Stomach (tissue), 19 donors: ENCODE measurements at places on chromosomes 3 and 15.
A peak's percentile ranks its signal among the peaks of the same experiment; 100 is the strongest.

DNA sequence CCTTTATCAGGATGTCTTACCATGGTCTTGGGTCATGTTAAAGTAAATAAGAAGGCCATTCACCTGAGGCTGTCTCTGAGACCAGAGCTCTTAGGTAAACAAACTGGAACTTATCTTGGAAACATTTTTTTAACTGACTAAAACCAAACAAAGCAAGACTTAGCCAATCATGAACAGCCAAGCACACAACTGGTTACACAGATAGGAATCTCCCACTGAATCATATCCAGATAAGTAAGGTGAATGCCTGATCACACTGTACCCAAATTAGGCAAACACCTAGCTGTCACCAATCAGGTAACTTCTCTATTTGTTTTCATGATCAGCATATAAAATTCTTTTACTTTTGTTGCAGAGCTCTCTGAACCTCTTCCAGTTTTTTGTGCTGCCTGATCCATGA lies 205.4 kb downstream of the CNTN3 start:
- no peak for DNase-seq

DNA sequence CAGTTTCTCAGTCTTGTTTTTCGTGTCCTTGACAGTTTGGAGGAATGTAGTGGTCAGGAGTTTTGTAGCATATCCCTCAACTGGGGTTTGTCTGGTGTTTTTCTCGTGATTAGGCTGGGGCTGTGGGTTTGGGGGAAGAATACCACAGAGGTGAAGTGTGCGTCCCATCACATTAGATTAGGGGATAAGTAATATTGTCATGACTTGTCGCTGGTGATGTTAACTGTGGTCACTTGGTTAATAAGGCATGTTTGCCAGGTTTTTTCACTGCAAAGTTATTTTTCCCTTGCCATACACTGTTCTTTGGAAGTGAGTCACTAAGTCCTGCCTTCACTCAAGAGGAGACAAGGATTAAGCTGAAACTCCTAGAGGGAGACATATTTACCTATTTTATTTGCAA lies 39.1 kb downstream of the PAK2 start:
- DNase-seq: no peak

DNA sequence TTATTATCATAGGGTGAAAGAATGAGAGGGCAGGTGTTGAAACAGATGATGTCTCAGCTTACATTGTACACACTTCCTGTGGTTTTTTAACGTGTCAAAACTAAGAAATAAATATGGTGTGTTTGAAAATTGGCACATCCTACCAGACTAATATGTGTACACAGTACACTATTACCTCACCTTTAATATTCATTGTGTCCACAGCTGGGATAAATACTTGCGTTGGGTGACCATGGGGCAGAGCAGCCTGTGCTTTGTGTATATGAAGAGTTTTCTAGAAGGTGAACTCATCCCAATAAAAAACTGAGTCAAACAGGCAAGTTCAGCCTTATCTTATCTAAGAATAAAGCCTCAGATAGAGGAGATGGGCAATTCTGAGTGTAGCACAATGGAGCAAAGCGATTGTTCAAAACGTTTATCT lies 17.3 kb downstream of the SUCNR1 start:
- DNase-seq: no peak

- DNase-seq: no peak
Observed at GRCh38 chr3:109136523-109136922, at the start of gene C3orf85. C3orf85 (plus strand) TSS chr3:109136719; CDS start chr3:109136848, 129 bp downstream.

DNA sequence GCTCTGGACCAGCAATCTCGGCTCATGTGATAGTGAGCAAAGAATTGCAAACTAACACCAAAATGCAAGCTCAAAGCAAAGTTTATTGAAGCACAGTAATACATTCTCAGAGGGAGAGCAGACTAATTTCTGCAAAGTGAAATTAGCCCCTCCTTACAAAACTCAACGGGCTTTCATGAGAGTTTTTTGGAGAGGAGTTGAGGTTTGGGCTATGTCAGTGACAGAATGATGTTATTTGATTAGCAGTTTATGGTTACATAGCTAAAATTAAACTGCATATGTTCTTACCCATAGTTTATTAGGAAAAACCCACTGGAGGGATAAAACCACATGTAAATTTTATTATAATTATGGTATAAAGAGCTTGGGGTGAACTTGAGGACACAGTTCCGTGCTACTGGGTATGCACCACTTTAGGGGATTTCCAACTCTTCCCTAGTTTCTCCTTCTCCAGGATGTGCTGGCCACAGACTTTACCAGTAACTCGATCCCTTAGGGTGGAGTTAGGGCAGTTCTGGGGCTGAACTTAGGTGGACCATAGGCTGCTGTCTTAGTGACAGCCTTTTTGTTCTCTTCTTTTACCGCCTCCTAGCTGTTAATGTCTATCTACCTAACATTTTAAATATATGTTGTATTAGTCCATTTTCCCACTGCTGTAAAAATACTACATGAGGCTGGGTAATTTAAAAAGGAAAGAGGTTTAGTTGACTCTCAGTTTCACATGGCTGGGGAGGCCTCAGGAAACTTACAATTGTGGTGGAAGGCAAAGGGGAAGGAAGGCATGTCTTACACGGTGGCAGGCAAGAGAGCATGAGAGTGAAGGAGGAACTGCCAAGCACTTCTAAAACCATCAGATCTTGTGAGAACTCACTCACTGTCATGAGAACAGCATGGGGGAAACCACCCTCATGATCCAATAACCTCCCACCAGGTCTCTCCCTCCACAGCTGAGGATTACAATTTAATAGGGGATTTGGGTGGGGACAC lies 8.9 kb upstream of the AADACL2 start:
- no peak for DNase-seq

DNA sequence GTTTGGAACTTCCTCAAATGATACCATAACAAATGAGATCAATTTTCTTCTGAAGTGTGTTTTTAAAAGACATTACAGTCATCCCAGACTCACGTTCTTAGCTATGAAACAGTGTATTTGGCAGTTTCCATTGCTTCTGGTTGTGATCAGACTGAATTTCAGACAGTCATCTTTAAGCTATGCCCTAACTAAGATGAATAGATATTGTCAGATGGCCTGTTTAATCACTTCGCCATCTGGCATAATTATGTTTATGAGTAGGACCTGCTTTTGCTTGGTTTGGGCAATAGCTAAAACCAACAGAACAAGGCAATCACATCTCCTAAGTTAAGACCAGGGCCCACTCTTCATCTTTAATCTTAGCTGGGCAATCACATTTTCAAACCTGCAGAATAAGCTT lies 313.1 kb downstream of the SV2B start:
- no peak for DNase-seq

DNA sequence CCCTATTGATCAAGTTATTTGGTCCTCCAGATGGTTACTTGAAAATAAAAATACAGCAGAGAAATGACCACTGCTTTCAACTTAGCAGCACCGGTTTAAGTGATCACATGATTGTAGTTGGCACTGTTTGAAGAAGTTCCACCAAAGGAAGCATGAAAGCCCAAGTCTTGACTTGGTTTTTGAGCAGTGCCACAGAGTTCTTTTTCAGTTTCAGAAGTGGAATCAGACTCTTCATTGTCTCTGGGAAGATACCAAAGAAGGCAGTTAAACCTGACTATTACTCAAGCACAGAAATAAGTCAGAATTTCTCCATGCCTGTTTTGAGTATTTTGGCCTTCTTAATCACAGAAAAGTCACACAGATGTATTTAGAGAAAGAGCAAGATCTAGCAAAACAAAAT lies 66.7 kb downstream of the BBX start:
- DNase-seq: no peak

- DNase-seq: no peak
Observed at GRCh38 chr3:197283045-197283444, 15.4 kb downstream of the DLG1 start.

GRCh38 chr3:33513262-33513863 lies 73.2 kb upstream of the UBP1 start:
- DNase-seq: no peak

- no peak for DNase-seq
Observed at GRCh38 chr3:132870541-132870940, 148.3 kb upstream of the NPHP3 start.

DNA sequence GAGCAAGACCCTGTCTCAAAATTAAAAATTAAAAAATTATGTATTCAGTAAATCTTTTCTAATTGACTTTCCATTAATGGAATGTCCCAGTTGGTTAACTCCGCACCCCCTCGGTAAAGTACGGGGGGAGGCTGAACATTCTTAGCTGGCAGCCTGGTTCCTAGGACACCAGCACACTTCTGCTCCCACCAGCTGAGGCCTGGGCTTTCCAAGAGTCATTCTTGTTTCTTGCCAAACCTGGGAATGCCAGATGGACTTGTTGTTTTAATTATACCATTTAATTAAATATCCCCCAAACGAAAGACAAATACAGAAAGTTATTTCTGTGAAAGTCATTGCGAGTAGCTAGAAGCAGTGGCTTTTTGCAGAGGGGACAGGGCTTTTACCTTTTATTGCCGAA lies 179.4 kb downstream of the VGLL4 start:
- DNase-seq: no peak

GRCh38 chr3:155605571-155605970 lies 139.3 kb downstream of the PLCH1 start:
- peak; percentile 23 for DNase-seq

GRCh38 chr15:61063875-61064320 lies 165.2 kb downstream of the RORA start:
- DNase-seq: no peak

DNA sequence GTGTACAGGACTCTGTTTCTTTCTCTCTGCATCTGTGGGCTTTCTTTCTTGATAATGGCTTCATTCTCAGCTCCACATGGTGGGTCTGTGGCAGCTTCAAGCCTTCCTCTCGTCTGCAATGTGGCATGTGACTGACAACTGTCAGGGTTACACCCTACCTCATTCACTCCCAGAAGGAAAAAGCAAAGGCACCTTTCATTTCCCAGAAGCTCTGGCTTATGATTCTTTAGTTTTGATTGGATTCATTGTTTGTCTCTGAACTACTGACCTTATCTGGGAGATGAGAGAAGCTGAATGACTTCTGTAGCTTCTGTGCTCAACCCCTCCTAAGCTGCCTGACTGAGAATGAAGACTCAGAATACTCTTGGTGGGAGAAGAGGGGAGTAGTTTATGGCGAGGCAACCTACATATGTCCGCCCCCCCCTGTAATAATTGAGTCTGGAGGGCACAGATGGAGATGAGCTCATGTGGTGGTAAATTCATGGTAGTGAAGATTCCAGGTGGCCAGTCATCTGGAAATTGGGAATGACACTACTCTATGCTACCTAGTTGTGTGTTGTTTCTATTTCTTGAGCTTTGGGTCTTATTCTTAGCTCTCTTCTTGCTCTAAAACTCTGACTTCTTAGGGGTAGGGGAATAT lies 38.4 kb downstream of the KCNAB1 start:
- no peak for DNase-seq

- DNase-seq: peak; percentile 88
Observed at GRCh38 chr3:28667646-28668621, 319.3 kb upstream of the AZI2 start.

DNA sequence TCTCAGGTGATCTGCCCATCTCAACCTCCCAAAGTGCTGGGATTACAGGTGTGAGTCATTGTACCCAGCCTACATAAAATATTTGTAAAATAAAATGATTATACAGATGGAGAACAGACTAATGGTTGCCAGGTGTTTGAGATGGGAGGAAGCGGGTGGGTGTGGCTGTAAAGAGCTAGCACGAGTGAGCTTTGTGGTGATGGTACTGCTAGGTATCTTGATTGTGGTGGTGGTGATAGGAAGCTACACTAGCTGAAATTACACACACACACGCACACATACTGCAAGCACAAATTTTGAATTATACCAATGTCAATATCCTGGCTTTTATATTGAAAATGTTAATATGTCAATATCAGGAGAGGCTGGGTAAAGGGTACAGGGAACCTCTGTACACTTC lies 5.4 kb downstream of the PGPEP1L start:
- no peak for DNase-seq

GRCh38 chr3:74233091-74233490 lies 381.4 kb downstream of the CNTN3 start:
- no peak for DNase-seq

DNA sequence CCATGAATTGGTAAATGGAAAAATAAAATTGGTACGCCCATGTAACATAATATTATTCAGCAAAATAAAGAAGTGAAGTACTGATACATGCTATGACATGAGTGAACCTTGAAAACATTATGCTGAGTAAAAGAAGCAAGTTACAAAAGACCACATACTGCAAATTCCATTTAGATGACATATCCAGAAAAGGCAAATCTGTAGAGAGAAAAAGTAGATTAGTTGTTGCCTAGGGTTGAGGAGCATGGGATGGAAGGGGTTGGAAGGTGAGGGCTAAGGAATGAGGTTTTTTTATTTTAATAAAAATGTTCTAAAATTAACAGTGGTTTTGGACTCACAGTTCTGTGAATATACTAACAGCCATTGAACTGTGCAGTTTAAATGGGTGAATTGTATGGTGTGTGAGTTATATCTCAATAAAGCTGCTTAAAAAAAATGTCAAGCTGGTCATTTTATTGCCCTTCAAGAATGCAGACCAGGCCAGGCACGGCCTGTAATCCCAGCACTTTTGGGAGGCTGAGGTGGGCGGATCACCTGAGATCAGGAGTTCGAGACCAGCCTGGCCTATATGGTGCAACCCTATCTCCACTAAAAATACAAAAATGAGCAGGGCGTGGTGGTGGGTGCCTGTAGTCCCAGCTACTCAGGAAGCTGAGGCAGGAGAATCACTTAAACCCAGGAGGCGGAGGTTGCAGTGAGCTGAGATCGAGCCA lies 8.1 kb upstream of the DLG1 start:
- no peak for DNase-seq

GRCh38 chr15:62109982-62110851 lies 43.4 kb downstream of the C2CD4A start:
- no peak for DNase-seq

DNA sequence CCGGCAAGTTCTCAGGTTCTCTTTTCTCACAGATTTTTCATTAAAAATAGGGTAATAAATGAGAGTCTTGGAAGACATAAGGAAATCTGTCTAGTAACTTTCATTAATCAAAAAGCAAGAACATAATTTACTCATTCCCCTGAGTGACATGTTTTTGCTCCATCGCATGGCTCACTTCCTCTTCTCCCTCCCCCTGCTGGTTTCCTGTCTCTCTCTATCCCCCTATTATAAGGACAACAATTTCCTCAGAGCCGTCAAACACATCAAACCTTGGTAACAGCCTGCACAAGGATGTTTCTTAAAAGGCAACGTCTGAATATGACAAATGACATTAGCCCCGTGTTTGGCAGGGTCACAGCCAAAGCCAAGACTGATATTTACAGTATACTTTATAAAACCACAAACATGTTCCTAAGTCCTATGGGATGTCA lies 1149.6 kb downstream of the IGSF11 start:
- DNase-seq: no peak

DNA sequence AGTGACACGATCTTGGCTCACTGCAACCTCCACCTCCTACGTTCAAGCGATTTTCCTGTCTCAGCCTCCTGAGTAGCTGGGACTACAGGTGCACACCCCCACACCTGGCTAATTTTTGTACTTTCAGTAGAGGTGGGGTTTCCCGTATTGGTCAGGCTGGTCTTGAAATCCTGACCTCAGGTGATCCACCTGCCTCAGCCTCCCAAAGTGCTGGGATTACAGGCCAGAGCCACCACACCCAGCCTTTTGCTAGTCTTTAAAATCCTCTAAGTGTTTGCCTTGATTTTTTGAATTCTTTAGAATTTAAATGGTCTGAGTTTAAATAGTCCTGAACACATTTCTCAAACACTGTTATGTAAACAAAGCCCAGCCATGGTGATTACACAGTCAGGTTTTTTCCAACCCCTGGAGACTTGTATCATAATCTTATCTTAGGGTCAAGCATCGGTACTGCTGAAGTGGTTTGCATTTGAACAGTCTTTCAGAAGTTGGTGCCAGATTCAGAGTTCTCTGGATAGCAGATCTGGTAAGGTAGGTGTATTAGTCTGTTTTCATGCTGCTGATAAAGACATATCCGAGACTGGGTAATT lies 28.2 kb upstream of the PIAS1 start:
- peak; percentile 32 for DNase-seq

GRCh38 chr3:165635791-165636683 lies 201.2 kb downstream of the BCHE start:
- no peak for DNase-seq
